ENCODE measurements at places on chromosomes 4 and X.
A peak's percentile ranks its signal among the peaks of the same experiment; 100 is the strongest.

GRCh38 chr4:168183717-168184571, 91.6 kb downstream of the ANXA10 start:
- no peak for DNase-seq

- no peak for DNase-seq
Measured at GRCh38 chr4:168540503-168541265, 43.8 kb downstream of the PALLD start.

DNA sequence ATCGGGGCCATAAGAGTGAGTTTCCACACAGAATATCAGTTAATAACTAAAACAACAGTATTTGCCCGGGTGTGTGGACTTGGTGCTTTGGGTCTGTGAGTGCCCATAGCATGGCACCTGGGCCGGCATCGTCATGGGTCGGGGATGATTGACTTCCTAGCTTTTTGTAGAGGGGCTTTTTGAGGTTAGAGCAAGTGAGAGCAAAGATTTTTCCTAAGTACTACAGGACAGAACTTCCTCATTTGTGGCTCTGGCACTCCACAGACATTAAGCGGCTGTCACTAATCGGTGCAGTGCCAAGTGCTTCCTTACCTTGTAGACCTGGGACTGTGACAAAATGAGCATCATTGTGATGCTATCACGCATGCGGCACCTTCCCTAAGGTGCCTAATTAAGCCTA, 81.0 kb downstream of the SHROOM2 start:
- DNase-seq = no peak

DNA sequence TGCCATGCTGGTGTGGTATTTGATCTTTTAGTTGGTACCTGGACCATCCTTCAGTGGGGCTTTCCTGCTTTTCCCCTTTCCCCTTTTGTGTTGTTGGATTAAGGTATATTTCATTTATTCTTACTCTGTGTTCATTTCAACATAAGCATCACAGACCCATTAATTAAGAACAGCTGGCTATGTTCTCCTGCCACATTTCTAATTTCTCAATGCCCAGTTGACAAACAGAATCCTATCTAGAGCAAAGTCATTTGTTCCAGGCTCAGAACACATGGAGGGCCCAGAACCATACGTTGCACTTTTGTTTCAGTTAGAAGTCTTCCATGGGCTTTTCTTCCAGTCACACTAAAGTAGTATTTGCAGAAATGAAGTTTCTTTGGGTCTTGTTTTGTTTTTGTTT, 46.1 kb upstream of the EOLA2 start:
- DNase-seq = no peak

- DNase-seq = no peak
Measured at GRCh38 chr4:162959046-162959445, 207.6 kb downstream of the NAF1 start.

GRCh38 chr4:14767142-14767541, 235.1 kb upstream of the CPEB2 start:
- no peak for DNase-seq

- no peak for DNase-seq
Measured at GRCh38 chrX:23756165-23756564, 13.1 kb upstream of the ACOT9 start.

DNA sequence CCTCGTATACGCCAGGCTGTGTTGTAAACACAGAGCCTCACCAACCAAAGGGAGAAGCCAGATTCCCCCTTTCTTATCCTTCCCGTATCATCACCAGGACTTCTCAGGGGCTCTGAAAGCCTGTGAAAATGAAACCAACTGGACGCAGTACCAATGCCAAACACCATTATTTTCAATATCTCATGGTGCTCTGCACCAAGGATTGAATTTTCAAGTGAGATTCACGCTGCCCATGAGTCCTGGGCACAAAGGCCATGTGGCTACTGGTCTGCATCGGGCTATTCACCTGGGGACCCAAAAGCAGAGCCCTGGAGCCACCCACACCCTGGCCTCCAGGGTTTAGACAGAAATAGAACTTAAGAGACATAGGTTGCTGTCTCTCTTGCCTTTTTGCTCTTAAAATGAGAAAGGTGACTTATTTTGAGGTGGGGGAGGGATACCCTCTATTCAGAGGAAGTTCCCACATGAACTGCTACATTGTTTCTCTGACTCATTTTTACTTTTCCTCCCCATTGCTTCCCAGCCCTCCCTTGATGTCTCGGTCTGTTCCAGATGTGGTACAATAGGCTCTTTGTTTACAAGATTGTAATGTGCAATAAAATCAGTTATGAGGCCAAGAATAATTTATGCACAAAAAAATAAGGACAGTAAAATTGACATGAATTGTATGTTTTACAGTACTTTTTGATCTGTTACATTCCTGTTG, 55.4 kb downstream of the MAML3 start:
- no peak for DNase-seq

DNA sequence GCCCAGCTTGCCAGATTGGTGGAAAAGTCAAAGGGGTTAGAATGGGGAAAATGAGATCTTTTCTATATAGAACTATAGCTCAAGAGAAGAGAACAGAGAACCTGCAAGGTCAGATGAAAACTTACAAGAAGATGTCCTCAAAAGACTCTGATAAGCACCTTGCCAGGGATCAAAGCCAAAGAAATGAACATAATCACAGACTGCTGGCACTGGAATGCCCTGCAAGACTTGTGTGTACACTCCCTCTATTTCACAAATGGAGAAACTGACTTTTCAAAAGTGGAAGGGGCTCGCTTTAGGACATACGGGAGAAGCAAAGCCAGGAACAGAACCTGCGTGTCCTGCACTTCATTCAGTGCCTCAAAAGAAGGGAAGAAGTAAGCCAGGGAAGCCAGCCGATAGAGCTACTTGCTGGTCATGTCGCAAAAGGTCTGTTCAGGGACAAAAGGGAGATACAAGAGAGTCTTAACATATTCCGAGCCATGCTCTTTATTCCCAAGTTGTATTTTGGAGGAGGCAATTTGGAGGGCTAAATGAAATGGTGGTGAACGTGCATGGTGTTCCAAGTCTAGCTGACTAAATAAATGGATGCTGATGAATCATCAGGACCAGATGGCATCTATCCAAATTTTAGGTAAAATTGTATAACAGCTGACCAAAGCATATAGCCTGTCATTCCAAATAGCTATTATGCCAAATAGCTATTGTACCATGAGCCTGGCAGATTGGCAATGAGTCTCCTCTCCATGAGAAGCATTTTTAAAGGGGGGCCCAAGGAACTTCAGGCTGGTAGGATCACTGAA, 175.6 kb upstream of the GPC4 start:
- no peak for DNase-seq

GRCh38 chr4:40144716-40145115, 52.1 kb upstream of the RHOH start:
- no peak for DNase-seq

- no peak for DNase-seq
Measured at GRCh38 chr4:152628128-152628527, 51.7 kb downstream of the TMEM154 start.

DNA sequence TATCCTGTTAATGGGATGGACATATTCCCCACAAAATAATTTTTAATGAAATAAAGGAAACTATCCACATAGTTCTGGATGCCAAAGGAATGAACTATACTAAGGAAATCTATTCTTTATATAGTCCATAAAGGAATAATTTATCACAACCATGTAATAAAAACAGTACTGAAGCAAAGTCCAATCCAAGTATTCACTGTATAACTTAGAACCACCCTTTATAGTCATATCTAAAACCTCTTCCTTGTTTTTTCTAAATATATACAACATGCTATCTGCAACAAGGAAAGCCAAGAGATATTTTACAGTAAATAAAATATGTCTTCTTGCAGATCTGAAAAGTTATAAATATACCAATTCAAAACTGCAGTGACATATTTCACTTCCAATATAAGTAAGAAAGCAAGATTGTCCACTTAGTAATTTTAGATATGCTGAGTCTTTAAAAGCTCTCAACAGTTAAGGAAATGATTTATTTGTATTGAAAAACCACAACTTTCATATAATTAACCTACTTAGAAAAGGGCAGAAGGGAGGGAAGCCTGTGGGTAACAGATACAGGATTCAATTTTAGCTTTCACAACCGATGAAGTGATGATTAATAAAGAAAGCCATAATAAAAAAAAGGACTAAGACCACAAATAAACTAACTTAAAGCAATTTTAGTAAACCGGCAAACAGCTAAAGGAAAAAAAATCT, 8.0 kb downstream of the NR3C2 start:
- DNase-seq = no peak

DNA sequence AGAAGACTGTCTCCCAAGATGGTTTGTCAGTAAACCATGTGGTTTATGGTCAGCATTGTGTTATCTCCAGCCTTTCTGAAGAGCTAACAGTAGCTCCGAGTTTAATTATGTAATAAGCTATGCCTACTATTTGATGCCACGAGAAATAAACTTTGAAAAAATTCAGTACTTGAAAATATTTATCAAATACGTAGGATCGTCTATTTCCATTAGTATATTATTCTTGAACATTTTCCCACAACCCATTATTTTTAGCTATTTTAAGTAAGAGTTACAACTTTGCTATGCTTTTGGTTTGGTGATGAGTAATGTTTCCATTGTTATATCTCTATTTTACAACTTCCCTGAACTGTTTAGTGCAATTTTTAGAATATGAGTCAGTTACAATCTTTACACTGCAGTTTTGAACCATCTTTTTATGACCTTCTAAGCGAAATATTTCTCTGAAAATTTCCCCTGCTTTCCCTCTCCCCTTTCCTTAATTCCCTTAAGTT, 44.5 kb upstream of the TRIM2 start:
- peak; percentile 91 for DNase-seq

- DNase-seq = no peak
Measured at GRCh38 chrX:130057209-130057608, 53.1 kb downstream of the ELF4 start.

- DNase-seq = no peak
Measured at GRCh38 chr4:75634951-75635350, 4.6 kb upstream of the CDKL2 start.

- DNase-seq = no peak
Measured at GRCh38 chrX:153973127-153974002, 811 bp downstream of the TMEM187 start.

DNA sequence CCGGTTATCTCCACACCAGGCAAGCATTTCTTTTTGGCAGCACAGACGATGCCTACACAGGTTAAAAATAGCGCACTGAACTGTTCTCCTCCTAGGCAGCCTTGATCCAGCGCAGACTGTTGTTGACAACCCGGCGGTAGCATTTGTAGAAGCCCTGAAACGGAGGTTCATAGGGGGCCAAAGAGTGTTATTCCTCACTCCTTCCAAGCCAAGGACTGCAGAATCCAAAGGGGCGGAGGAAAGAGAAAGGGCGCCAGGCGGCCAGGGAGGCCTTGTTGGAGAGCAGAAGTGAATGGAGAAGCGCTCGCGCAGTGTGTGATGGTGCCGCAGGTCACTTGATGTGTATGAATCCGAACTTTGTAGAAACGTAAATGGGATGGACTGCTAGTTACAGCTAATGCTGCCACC, 82.7 kb downstream of the TENM3 start:
- DNase-seq = no peak

Measured in BJ (cell line).